ENCODE measurements at places on chromosomes 11 and 22. TPM values are rescaled to one million over a fixed set of nuclear protein-coding genes. Genes with fewer than 3 reads are reported as not detected.

The FAM89B gene
- polyA plus RNA-seq = 71.7 TPM

- DNase-seq = no peak
Measured at GRCh38 chr11:59678813-59679165, 10.0 kb upstream of the PATL1 start.

DNA sequence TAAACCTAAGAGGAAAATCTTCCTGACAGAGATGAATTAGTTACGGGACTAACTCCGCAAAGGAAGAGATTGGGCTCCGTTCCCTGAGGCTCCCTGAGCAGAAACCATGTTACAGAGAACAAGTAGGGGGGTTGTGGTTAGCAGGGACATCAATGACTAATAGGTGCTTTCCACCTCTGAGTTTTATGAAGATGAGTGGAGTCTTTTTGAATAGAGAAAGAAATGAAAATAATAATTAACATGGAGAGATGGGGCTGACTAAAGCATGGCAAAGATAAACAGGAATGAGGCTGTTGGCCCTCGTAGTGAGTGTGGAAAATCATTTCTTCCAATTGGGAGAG is 47.5 kb upstream of the PICALM start:
- DNase-seq = no peak

DNA sequence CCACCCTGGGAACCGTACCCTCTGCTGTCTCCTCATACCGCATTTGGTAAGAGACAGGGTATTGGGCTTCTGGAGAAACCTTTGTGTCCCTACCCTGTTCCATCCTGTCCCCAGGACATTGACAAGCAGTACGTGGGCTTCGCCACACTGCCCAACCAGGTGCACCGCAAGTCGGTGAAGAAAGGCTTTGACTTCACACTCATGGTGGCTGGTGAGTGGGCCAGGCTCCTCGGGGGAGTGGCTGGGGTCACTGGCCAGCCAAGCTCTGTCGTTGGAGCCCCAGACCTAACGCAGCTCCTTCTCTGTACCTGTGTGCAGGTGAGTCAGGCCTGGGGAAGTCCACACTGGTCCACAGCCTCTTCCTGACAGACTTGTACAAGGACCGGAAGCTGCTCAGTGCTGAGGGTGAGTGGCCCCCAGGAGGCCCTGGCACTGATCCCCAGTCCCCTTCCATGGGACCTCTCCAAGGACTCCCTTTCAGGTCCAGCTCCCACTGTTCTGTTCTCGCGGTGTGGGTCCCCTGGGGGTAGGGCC is 3.8 kb upstream of the GP1BB start:
- DNase-seq = no peak

The IGSF22 gene
- 2.9 TPM for polyA plus RNA-seq

The KLHDC7B gene
- polyA plus RNA-seq = 1.5 TPM

The C22orf42 gene
- polyA plus RNA-seq = not detected

- DNase-seq = no peak
Measured at GRCh38 chr11:65766535-65766934, 14.2 kb downstream of the AP5B1 start.

DNA sequence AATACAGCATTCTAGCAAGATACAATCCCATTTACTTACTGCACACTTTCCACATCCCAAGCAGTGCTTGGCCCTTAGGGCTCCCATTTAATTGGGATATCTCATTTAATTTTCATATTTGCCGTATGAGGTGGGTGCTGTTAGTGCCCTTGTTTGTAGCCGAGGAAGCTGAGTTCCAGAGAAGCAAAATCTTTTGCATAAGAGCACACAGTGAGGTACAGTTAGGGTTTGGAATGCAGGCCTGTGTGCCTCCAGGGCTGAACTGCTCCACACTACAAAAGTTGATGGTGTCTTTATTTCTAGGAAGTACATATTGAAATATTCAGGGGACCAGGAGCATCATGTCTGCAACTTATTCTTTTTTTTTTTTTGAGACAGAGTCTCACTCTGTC is 15.5 kb upstream of the TIMP3 start:
- DNase-seq = no peak

DNA sequence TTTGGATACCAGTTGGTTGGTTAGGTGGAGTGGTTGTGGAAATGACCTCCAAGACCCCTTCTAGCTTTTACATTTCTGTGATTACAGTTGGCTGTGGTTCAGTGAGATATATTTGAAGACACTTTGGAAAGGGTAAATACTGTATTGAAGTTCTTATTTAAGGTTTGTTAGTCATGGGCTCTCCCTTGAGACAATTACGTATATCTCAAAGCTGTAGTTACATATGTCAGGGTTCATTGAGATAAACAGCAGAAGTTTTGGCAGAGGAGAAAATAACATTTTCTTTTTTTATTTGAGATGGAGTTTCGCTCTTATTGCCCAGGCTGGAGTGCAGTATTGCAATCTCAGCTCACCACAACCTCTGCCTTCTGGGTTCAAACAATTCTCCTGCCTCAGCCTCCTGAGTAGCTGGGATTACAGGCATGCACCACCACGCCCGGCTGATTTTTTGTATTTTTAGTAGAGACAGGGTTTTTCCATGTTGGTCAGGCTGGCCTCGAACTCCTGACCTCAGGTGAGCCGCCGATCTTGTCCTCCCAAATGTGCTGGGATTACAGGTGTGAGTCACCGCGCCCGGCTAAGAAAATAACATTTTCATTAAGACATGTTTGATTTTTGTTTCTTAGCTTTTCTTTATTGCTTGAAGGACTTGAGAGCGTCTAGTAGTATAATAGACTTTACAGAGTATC is 1.9 kb downstream of the RNF121 start:
- DNase-seq = no peak

The VSIG2 gene
- not detected for polyA plus RNA-seq

The UCP3 gene
- not detected for polyA plus RNA-seq

The NXPE1 gene
- polyA plus RNA-seq = not detected

DNA sequence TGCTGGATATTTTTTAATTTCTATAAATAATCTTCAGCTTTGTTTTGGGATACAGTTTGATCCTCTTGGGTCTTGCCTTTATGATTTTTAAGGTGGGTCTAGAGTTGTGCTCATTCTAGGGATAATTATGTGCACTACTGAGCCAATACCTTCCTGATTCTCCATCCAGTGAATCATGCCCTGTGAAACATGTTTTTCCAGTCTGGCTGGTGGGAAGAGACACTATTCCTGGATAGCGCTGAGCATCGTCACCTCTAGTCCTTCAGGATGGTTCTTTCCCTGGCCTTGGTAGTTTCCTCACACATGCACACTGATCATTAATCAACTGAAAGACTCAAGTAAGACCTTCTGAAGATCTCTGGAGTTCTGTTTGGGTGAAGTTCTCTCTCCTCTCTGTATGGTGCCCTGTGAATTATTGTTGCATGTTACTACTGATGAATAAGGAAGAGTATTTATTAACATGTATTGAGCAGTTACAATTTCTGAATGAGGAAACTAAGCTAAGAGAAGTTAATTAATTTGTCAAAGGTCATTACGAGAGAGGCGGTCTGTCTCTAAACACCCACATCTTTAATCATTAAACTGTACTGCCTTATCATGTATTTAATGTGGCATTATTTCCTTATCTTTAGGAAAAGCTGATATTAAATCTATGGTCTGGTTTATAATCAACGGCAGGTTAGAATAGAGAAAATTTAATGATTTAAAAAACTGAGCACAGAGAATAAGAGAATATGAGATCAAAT is 39.1 kb upstream of the LIPT2 start:
- DNase-seq = no peak

GRCh38 chr11:103079833-103080232 is 12.1 kb downstream of the DCUN1D5 start:
- no peak for DNase-seq

DNA sequence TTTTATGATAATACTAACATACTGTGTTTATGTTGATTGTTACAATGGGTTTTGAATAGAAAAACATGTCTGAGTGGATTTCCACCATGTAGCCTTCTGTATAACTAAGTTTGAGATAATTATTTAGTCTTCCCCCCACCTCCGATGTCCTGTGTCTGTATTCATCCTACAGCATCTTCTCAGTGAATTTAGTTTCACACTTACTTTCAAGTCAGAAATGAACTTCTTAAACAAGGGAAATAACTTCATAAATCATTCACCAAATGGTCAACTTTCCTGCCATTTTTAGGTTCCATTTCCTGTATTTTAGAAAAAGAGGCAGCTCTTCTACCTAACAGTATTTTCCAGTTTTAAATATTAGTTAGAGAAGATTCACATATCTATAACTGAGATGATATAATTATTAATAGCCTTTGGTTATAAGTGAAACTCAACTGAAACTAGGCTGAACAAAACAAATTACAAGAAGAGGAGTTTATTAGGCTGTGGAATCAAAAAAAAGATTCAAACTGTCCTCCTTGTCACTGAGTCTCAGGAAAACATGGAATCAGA is 3.5 kb downstream of the OR51B5 start:
- no peak for DNase-seq

Measured in naive B cell (primary cell).